ENCODE measurements at places on chromosomes 2 and 18. TPM values are rescaled to one million over a fixed set of nuclear protein-coding genes. Genes with fewer than 3 reads are reported as not detected.

DNA sequence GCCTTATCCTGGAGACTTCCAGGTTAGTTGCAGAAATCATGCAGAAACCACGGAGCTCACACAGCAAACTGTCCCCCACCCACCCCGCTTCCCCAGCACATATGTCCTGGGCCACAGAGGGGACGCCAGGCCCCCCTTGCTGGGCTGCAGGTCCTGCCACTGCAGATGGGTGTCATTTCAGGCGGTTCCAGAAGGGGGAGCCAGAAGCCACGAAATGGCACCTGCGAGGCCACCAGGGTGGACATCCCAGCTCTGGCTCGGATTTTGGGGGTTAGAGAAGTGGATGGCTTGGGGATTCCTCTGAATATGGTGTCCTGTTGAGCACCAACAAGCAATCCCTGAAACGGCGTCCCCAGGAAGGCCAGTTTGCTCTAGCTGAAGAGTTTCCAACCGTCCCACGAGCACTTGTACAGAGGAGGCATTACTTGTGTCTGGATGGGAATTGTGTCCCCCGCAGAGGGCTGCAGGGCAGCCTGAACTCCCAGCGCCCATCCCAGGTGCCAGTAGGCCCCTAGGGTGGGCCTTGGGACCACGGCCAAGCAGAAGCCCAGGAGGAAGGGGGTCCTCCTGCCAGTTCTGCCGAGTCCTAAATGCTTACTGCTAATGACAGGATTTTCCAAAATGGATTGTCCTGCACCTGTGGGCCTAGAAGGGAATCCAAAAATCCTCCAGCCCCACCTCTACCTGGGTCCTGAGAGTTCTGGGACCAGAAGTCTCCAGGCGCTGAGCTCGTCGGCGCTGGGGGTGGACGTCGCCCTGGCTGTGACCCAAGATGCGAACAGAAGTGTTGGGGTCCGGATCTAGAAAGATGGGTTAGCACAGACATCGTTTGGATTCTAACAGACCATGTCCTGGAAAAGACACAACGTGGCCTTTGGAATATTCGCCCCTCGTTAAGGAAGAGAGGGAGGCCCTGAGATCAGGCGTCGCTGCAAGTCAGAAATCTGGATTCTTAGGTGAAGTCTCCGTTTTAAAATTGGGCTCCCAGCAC lies 14.6 kb upstream of the NFATC1 start:
- DNase-seq = peak; percentile 84

DNA sequence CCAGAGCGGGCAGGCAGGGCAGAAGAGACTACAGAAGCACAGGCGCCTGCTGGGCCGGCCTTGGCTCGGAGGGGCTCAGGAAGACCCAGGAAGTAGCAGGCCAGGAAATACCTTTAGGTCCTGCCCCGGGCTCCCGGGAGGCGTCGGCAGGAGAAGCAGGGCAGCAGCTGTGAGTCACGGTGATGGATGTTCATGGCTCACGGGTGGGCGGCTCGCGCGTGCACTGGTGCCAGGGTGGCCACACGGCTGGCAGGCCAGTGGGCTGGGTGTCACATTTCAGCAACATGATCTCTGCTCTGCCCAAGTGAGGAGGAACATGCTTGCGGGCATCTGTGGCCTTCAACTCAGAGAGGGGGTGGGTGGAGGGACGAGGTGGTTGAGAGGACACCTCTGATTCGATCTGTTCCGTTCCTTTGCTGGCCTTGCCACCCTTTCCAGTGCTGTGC lies 139.3 kb downstream of the KLHL29 start:
- DNase-seq = peak; percentile 90

- DNase-seq = no peak
Observed at GRCh38 chr2:149314687-149315086, 15.7 kb upstream of the LYPD6 start.

GRCh38 chr2:6945821-6946220 lies 28.6 kb downstream of the RNF144A start:
- no peak for DNase-seq

SLC14A1 gene
- total RNA-seq = 4.0 TPM

- DNase-seq = no peak
Observed at GRCh38 chr2:165790466-165790865, 3.6 kb downstream of the GALNT3 start.

PDCD1 gene
- not detected for total RNA-seq

GRCh38 chr2:164386231-164386630 lies 235.1 kb downstream of the GRB14 start:
- DNase-seq = no peak

DNA sequence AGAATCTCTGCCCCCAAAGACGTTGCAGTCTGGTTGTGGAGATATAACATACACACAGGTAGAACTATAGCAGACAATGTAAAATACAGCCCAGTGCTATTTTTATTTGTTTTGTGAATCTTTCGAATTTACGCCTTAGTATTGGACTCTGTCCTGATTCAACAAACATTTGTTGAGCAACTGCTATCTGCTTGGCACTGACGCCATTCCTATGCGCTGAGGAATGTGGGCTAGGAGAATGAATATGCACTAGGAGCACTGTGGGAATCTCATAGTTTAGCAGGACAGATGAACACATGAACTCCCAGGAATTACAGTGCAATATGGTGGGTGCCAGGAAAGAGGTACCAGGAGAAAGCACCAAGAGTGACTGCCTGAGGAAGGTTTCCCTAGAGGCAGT lies 181.7 kb upstream of the SIX3 start:
- DNase-seq = no peak

DNA sequence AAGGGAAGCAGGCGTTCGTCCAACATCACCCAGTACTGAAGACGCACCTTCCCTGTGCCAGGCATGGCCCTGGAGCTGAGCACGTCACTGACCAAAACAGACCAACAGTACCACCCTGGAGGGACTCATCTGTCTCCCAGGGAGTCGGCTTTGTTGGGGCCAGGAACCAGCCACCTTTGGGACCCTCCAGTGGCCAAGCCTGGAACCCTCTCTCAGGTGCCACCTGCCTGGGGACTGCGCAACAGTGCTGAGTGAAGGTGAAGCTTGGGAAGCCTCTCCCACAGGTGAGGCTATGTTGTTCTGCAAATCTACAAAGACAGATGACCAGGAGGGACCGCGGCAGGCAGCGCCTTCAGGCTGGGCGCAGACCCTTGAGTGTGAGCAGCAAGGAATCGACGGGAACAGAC lies 91.4 kb upstream of the OTOS start:
- no peak for DNase-seq

GRCh38 chr18:50469380-50469781 lies 90.5 kb upstream of the MAPK4 start:
- no peak for DNase-seq

FOXD4L1 gene
- not detected for total RNA-seq

GRCh38 chr2:227534714-227535113 lies 62.8 kb downstream of the AGFG1 start:
- no peak for DNase-seq

GRCh38 chr2:17592731-17593409 lies 52.4 kb downstream of the VSNL1 start:
- no peak for DNase-seq

EPAS1 gene
- total RNA-seq = 83.4 TPM

GRCh38 chr2:78707776-78708386 lies 317.6 kb upstream of the REG3G start:
- DNase-seq = no peak

REG3G gene
- total RNA-seq = not detected

ANO7 gene
- total RNA-seq = 0.10 TPM

- DNase-seq = no peak
Observed at GRCh38 chr2:28085201-28085600, 194.7 kb downstream of the BABAM2 start.

TRIM54 gene
- total RNA-seq = 40.5 TPM

TXNL1 gene
- 63.2 TPM for total RNA-seq

- no peak for DNase-seq
Observed at GRCh38 chr2:235701206-235701981, 207.6 kb downstream of the AGAP1 start.

PSME4 gene
- 52.1 TPM for total RNA-seq

GRCh38 chr2:17539611-17540092 lies 844 bp upstream of the VSNL1 start:
- peak; percentile 73 for DNase-seq

KCNG2 gene
- not detected for total RNA-seq

DNA sequence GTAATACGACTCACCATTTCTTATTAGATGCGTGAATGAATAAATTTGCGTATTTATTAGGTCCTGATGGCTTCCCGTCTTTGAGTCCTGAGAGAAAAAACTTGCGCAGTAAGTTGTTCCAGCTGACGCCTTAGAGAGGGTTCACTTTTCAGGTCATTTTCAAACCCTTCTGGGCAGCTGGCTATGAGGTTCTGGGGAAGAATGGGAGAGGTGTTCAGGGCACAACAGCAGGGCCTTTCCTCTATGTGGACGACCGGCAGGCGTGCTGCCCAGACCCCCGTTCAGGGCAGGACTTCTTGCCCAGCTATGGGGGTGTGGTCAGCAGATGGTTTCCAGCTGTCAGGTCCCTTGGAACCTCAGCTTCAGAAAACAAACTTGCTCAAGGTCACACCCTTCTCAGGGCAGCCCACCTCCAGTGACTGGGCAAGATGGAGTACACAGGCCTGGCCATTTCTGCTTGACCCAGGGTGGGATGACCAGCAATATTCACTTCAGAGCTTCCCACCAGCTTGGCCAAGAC lies 61.1 kb upstream of the TNP1 start:
- DNase-seq = peak; percentile 58

DNA sequence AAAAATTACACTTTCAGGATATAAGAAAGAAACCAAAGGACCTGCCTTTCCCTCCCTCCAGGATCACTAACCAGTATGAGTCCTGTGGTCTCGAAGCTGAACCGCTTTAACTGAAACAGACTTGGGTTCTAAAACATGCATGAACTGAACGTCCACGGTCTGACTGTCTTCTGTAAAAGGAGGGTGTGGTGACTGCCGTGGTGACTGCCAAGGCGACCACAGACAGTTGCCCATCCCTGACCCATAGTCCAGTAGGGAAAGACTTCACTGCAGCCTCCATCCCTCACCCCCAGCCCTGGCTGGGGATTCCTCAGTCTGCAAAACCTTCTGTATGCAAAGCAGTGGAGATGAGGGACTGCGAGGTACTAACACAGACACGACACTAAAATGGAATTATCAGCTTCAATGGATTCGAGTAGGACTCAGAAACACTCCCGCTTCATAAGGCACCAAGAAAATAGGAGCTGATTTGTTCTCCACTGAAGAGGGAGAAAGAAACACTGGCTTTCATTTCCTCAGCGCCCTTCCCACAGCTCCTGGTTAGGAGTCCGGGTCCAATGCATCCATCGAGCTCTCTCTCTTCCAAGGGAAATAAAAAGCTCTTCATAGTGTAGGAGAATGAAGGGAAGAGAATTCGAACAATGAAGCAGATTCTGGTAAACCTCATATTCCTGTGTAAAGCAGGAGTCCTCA lies 197.2 kb downstream of the HDAC4 start:
- DNase-seq = no peak

NAT8 gene
- total RNA-seq = not detected

GRCh38 chr18:47391665-47392064 lies 140.2 kb upstream of the SKOR2 start:
- no peak for DNase-seq

XRCC5 gene
- 210 TPM for total RNA-seq

DNA sequence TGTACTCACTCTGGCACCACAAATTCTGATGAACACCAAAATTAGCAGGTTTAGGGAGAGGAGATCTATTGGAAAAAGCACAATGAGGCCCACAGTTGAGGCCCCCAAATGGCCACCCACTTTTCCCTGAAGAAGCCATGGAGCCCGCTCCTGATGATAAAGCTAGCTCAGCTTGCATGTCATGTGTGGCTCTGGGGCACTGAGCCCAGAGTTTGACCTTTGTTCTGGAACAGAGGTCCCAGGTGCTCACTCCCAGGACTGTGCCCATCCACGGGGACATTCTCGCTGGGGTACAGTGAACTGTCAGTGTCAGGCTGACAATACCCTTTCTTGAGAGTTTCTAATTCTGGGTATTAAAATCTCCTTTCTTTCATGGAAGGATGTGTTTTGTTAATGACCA lies 36.2 kb downstream of the XDH start:
- DNase-seq = no peak

DNA sequence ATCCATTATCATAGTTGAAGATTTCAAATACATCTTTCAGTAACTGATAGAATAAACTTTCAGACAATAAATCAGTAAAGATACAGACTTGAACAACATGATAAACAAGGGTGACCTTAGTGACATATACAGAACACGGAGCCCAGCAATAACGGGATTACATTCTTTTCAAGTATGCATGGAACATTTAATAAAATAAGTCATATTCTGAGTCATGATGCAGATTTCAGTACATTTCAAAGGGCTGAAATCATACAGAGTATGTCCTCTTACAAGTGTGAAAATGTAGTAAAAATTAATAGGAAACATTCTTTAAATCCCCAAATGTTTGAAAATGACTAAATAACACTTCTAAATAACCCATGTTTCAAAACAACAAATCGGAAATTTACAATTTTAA lies 17.2 kb upstream of the KLHL29 start:
- no peak for DNase-seq

DNA sequence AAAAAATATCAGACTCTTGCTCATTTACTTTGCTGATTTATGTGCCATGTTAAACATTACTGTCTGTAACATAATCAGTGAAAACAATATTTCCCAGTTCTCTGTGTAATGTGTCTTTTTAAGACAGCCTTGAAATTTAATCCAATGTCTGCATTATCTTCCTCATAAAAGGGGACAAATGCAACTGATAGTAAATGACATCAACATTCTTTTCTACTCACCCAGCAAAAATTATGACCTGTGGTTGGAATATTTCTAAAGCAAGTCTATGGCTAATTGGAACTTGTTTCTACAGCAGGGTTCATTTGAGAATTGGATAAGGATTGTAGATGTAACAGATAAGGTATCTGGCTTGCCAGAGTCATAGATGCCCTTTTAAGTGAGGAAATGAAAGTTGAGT lies 34.8 kb downstream of the C1D start:
- DNase-seq = no peak

DPY30 gene
- total RNA-seq = 45.7 TPM

DNA sequence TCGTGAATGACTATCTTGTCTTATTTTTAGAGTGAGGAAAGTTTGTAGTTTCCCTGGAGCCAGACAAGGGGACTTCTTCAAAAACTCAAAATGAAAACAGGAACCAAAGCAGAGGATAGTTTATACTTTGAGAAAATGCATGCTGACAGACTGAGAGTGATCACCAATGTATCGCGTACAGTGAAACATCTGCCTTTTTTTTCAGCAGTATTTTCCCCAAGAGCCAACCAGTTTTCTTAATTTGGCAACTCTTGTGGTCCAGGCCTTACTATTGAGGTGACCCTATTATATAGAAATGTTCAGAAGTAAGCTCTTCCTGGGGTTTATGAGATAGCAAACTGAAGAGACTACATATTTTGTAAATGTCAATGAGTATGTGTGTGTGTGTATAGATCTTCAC lies 153.7 kb upstream of the VRK2 start:
- DNase-seq = no peak

ASB18 gene
- total RNA-seq = 3.5 TPM

GRCh38 chr18:62281684-62282083 lies 43.4 kb upstream of the TNFRSF11A start:
- DNase-seq = peak; percentile 29

GRCh38 chr18:49843131-49843530 lies 29.8 kb upstream of the ACAA2 start:
- no peak for DNase-seq

- DNase-seq = no peak
Observed at GRCh38 chr2:13480057-13480456, 763.3 kb downstream of the TRIB2 start.
